CD4-positive, alpha-beta T cell treated with Interleukin-4 for 1 hour (primary cell): ENCODE measurements at places on chromosomes 4 and X.

GRCh38 chrX:152865232-152865920 lies 32.5 kb upstream of the ZNF185 start:
- no peak for DNase-seq

- DNase-seq = peak; percentile 20
Observed at GRCh38 chr4:1683261-1683735, 815 bp downstream of the FAM53A start.

DNA sequence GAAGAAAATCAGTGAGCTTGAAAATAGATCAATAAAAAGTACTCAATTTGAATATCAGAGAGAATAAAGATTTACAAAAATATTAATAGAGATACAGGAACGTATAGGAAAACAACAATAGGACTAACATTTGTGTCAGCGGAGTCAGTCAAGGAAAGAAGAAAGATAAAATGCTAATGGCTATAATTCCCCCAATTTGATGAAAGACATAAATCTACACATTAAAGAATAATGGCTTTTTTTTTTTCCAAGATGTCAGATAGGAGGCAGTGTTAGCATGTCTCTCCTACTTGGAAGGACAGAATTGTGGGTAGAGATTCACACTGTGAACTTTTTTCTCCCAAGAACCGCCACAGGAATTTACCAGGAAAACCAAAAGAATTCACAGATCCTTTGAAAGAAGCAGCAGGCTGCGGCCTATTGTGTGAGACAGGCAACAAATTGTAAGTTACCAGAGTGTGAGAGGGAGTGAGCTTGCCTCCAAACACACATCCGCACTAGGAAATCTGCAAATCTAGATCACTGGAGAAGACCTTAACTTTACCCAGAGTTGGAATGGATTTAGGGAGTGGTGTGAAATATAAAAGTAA lies 249.9 kb downstream of the PRDM5 start:
- no peak for DNase-seq

DNA sequence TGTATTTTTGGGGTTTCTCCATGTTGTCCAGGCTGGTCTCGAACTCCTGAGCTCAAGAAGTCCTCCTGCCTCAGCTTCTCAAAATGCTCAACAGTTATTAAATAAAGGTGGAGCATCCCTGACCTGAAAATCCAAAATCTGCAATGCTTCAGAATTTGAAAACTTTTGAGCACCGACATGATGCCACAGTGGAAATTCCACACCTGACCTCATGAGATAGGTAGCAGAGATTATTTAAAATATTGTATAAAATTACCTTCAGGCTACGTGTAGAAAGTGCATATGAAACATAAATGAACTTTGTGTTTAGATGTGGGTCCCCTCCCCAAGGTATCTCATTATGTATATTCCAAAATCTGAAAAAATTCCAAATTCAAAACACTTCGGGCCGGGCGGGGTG lies 42.7 kb upstream of the PDGFRA start:
- no peak for DNase-seq

DNA sequence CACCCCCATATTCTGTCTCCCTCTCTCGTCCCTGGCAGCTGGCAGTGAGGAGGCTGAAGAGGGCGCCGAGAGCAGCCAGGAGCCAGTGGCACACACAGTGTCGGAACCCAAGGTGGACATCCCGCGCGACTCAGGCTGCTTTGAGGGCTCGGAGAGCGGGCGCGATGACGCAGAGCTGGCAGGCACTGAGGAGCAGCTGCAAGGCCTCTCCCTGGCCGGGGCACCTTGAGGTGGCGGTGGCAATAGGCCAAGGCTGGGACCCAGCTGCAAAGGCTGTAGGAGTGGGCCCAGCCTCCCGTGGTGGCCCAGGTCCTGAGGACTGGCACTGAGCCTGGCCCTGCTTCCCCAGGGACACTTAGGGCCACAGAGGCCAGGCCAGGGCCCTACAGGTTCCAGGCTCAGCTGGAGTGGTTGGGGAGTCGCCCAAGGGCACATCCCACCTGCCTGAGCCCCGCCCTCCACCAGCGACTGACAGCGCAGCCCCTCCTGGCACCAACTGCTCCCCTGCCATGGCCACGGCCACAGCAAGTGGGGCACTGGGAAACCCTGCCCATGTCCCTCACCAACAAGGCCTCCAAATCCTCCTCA lies 13.9 kb downstream of the SASH3 start:
- no peak for DNase-seq

- DNase-seq = no peak
Observed at GRCh38 chr4:152052451-152053057, 291.7 kb upstream of the GATB start.

DNA sequence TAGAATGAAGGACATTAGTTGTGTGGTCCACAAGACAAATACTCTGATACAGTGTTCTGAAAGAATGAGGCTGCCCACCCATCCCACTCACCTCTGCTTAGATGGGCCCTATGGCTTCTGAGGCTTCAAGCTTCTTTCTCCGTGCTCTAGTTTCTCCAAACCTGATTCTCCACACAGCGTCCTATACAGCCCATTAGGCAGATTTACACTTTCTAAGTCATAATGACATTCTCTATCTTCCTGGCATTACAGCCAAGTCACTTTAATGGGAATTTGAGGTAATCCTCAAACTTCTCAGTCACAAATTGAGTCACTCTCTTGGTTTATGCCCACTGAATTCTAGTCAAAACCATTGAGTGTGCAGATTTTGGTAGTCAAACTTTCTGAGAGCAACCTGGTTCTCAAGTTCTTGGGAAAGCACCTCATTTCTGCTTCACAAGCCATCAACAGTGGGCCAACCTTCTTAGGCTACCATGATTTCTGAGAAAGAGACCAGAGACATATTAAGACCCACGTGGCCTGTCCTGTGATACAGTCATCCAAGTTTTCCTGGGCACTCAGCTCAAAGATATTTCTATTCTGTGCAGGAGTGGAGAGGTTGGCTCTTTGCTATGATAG lies 6.2 kb upstream of the SETD7 start:
- no peak for DNase-seq

- DNase-seq = no peak
Observed at GRCh38 chr4:158314756-158315487, 104.6 kb downstream of the TMEM144 start.

DNA sequence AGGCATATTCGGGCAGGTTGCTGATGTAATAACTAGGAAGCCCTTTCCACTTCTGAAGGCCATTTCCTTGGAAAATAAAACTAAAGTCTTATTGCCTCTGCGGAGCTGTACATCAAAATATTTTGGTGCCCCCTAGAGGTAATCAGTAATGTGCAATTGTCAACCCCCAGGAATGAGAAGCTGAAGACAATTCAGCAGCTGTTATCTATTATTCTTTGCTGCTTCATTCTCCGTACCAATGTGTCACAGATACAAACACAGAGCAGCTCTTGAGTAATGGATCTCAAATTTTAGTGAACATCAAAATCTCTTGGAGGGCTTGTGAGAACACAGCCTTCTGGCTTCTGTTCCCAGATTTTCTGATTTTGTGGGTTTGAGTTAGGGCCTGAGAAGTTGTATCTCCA lies 3.5 kb upstream of the SLIT2 start:
- no peak for DNase-seq

GRCh38 chr4:173258866-173259265 lies 75.3 kb downstream of the HMGB2 start:
- no peak for DNase-seq
